ENCODE measurements at places on chromosomes 1 and 21. TPM values are rescaled to one million over a fixed set of nuclear protein-coding genes. Genes with fewer than 3 reads are reported as not detected.

- DNase-seq: no peak
- no peaks in the 10 kb centered on the region for H3K4me1 ChIP-seq
- H3K27ac ChIP-seq: no peak overlapping the region
- no peaks in the 10 kb centered on the region for H3K27me3 ChIP-seq
- H3K4me3 ChIP-seq: no peak overlapping the region
- H3K36me3 ChIP-seq: no peaks in the 10 kb centered on the region
Observed at GRCh38 chr1:119440721-119441307, 25.9 kb downstream of the HSD3B2 start.

DNA sequence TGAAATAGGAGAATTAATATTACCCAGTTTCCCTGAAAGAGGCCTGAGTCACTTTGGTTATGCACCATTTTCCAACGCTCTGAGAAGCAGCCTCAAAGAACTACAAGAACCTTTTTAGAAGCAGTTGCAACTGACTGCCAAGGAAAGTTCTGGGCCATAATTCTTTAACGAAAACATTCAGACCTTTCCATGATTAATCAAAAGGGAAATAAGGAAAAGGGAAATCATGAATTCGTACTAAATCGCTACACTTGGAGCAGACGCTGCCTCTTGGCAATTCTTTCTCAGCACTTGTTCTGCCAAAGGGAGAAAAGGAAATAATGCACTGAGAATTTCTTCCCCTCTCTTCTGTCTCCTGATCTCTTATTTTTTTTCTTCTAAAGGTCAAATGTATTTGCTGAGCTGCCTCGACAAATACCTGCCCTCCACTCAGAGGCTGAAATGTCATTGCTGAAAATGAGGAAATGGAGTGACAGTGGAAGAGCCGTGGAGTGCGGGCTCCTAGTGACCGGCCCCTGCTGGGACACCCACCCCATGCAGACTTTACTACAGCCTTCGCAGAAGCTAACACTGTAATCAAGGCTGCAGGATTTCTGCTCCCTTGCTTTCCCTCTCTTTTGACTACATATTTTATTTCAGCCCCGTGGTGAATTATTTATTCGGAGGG lies 67.9 kb upstream of the GALNT2 start:
- H3K4me1 ChIP-seq: peaks cover 5% of the 10 kb centered on the region
- no peak overlapping the region for H3K4me3 ChIP-seq
- H3K27me3 ChIP-seq: no peaks in the 10 kb centered on the region
- DNase-seq: no peak
- H3K27ac ChIP-seq: no peak overlapping the region
- H3K36me3 ChIP-seq: no peaks in the 10 kb centered on the region

DNA sequence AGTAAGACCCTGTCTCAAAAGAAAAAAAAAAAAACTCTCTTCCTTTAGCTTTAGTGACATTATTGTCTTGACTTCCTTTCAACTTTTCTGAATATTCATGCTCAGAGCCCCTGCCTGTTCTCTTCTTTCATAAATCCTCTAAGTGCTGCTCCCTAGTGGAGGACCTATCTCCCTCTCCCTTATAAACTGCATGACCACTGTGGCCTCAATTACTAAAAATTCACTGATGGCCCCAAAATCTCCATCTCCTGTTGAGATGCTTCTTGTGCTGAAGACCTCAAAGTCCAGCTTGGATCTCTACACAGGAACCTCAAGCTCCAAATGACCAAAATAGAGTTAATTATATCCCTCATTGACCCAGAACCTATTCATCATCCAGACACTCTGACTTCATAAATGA lies 7.8 kb downstream of the ITLN1 start:
- no peak overlapping the region for H3K27ac ChIP-seq
- H3K4me3 ChIP-seq: no peak overlapping the region
- H3K4me1 ChIP-seq: no peaks in the 10 kb centered on the region
- no peaks in the 10 kb centered on the region for H3K36me3 ChIP-seq
- H3K27me3 ChIP-seq: no peaks in the 10 kb centered on the region

DNA sequence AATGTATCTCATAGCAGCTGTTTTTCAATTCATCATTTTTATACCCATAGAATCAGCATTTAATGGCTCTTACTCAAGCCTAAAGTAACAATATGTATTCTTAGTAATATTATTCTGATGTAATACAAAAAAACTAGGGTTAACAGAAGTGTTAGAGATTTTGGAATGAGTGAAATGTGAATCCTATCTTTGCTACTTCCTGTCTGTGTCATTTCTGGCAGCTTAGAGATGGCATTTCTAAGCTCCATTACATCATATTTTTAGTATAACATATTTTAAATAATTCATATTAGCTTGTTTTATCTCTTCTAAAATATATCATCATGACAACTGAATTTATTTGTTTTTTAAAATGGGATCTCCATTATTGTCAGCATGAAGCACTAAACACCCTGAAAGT lies 90.2 kb downstream of the LRRC7 start:
- H3K27me3 ChIP-seq: no peaks in the 10 kb centered on the region
- no peaks in the 10 kb centered on the region for H3K36me3 ChIP-seq
- H3K4me3 ChIP-seq: no peak overlapping the region
- DNase-seq: no peak
- H3K27ac ChIP-seq: no peak overlapping the region

- H3K4me3 ChIP-seq: no peak overlapping the region
- no peaks in the 10 kb centered on the region for H3K36me3 ChIP-seq
- H3K27ac ChIP-seq: no peak overlapping the region
- DNase-seq: no peak
- no peaks in the 10 kb centered on the region for H3K4me1 ChIP-seq
Observed at GRCh38 chr1:8809342-8809736, 8.1 kb downstream of the RERE start.

DNA sequence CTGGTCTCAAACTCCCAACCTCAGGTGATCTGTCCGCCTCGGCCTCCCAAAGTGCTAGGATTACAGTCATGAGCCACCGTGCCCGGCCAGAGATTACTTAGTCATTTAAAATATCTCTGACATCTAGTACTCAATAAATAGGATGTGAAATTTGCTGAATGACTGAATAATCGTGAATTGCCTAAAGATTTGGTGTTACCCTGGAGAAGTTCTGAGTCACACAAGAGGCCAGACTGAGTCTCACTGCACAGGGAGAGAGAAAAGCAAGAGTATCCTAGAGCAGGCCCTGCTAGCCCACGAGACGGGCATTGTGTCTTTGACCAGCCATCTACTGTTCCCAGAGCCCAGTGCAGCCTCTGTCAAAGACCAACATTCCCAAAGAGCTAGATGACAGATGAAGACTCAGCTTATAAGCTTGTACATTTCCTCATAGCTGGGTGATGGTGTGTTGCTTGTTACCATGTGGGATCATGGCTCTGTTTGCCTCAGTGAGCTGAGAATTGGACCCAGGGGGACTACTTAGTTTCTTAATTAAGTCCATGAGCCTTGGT lies 5.6 kb upstream of the EIF4G3 start:
- H3K4me3 ChIP-seq: no peak overlapping the region
- no peaks in the 10 kb centered on the region for H3K27me3 ChIP-seq
- no peak for DNase-seq
- H3K36me3 ChIP-seq: no peaks in the 10 kb centered on the region

DNA sequence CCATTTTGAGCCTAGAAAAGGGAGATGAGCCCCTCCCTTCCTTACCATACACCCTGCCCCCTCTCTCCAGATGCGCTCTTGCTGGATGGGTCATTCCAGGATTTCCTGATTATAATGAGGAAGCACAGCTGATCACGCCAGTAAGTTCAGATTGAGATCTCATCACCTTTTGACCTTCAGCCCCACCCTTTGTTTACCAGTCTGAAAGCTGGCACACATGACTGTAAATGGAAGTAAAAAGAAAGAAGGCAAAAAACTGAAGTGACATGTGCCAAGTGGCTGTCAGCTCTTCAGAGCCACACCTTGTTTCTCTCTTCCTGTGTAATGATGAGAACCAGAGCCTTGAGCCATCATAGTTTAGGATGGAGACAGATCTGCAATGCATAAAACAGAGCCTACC lies 27.9 kb downstream of the S1PR1 start:
- H3K4me3 ChIP-seq: no peak overlapping the region
- no peak overlapping the region for H3K27ac ChIP-seq

- H3K27ac ChIP-seq: no peak overlapping the region
- H3K27me3 ChIP-seq: no peaks in the 10 kb centered on the region
- H3K36me3 ChIP-seq: no peaks in the 10 kb centered on the region
Observed at GRCh38 chr1:154813846-154814505, 56.1 kb downstream of the KCNN3 start.

- H3K27me3 ChIP-seq: no peaks in the 10 kb centered on the region
- no peak for DNase-seq
- no peaks in the 10 kb centered on the region for H3K4me1 ChIP-seq
- H3K27ac ChIP-seq: no peak overlapping the region
- H3K36me3 ChIP-seq: no peaks in the 10 kb centered on the region
Observed at GRCh38 chr1:26083208-26083607, 15.8 kb upstream of the TRIM63 start.

DNA sequence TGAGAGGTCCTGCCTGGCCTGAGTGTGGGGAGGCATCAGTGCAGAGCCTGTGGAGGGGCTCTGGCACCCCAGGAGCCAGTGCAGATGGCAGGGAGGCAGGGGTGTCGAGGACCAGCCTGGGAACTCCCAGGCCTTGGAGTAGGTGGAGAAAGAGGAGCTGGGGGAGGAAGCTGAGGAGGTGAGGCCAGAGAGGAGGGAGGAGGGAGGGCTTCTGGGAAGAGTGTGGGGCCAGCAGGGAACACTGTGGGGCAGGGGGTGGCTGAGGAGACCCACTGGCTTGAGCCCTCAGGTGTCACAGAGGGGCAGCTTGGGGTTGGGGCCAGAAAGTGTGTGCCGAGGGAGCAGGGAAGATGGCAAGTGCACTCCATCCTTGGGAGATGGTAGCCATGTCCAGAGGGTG lies 3.8 kb downstream of the COQ8A start:
- H3K4me1 ChIP-seq: peaks cover 34% of the 10 kb centered on the region
- H3K4me3 ChIP-seq: peak overlapping the region; percentile 91
- no peaks in the 10 kb centered on the region for H3K27me3 ChIP-seq

DNA sequence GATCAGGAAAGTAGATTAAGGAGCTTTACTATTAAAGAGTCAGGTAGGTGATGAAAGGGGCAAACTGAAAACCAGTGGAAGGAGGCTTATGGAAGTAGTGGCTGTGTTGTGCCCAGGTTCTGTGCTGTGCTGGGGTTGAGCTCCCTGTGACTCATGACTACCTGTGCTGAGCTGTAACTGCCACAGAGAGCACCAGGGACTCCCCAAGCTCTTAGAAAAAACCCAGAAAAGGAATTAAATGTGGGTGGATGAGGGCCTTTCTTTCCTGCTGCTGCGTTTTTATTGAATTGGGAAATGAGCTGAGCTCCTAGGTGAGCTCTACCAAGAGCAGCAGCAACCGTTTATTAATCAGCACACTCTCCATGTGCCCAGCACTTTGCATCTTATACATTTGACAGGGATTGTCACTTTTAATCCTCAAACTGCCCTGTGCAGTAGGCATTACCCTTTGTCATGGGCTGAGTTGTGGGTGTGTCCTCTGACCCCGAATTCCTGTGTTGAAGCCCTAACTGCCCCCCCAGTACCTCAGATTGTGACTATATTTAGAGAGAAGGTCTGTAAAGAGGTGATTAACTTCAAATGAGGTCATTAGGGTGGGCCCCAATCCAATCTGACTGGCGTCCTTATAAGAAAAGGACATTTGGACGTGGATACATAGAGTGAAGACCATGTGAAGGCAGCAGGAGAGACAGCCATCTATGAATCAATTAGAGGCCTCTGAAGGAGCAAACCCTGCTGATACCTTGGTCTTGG lies 65.4 kb downstream of the AK4 start:
- H3K4me1 ChIP-seq: no peaks in the 10 kb centered on the region
- H3K27ac ChIP-seq: no peak overlapping the region
- H3K4me3 ChIP-seq: no peak overlapping the region
- DNase-seq: no peak
- no peaks in the 10 kb centered on the region for H3K27me3 ChIP-seq

DNA sequence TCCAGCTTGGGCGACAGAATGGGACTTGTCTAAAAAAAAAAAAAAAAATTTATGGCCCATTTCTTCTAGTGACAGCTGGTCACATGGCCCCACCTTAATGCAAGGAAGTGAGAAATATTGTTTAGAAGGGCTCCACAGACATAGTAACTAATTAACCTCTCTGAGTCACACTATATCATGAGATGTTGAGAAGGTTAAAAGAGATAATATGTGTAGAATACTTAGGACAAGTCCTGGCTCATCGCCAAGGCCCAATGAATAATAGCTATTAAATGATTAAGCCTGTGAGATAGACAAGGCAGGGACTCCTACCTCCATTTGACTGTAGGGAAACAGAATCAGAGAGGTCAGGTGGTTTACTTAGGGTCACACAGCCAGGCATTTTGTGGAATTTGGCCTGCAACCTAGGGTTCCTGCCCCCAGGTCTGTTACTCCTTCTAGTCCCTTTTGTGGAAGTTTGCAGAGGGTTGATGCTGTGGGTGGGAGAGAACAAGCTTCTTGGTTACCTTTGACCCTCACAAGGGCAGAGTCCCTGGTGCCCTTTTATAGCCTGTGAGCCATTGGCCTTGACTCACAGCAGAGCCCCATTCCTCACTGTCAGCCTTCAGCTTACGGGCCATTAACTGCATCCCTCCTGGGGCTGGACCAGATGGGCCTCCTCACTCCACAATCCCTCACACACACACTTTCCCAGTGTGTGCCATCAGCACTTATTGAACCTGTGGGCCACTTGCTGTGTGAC lies 48.5 kb downstream of the OPRD1 start:
- no peak overlapping the region for H3K4me3 ChIP-seq
- H3K27ac ChIP-seq: no peak overlapping the region
- no peak for DNase-seq

DNA sequence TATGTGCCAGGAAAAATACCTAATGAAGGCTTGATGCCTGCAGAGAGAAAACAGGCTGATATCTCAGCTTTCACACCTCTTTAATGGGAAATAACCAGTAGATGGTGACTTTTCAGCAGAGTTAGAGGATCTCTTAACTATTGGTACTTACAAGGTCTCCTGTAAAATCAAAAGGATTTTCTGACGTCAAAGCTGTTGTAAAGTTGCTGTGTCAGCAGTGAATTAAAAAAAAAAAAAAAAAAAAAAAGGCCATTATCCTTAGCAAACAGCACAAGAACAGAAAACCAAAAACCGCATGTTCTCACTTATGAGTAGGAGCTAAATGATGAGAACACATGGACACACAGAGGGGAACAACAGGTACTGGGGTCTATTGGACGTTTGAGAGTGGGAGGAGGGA lies 349.1 kb downstream of the AMY1C start:
- H3K27ac ChIP-seq: no peak overlapping the region
- H3K36me3 ChIP-seq: no peaks in the 10 kb centered on the region
- H3K4me1 ChIP-seq: no peaks in the 10 kb centered on the region
- no peak for DNase-seq
- no peaks in the 10 kb centered on the region for H3K27me3 ChIP-seq

DNA sequence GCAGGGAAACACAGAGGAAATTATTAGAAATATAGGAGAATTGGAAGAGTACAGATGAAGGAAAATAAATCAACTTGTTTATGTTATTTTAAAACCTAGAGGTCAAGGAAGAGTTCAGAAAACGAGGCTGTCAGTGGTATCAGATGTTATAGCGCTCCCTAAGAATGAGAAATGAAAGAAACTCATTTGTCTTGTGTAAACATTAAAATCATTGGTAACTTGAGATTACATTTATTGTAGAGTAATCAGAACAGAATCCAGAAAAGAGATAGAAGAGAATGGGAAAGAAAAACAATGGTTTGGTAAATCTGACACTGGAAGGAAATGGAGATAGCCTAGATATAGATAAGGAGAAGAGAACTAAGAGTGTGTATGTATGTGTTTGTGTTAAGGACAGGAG lies 106.4 kb downstream of the ATF6 start:
- no peak overlapping the region for H3K27ac ChIP-seq
- no peaks in the 10 kb centered on the region for H3K4me1 ChIP-seq

The PCAT6 gene
- total RNA-seq: 0.51 TPM

The PODN gene
- 2.7 TPM for total RNA-seq

The FCN3 gene
- 2.1 TPM for total RNA-seq

The RGS13 gene
- 0.21 TPM for total RNA-seq

The ZNF593OS gene
- total RNA-seq: not detected

Measured in pancreas (tissue), 10 donors.